ENCODE measurements at places on chromosomes 5 and 9. TPM values are rescaled to one million over a fixed set of nuclear protein-coding genes. Genes with fewer than 3 reads are reported as not detected.

The PLAC8L1 gene
- total RNA-seq = not detected

GRCh38 chr5:151039665-151040064 lies 19.3 kb downstream of the GPX3 start:
- no peak for DNase-seq

GRCh38 chr5:17180864-17181723 lies 36.3 kb upstream of the BASP1 start:
- DNase-seq = peak; percentile 67

GRCh38 chr5:19322716-19323485 lies 665.1 kb downstream of the CDH18 start:
- DNase-seq = no peak

- no peak for DNase-seq
These were observed 717.0 kb upstream of the WWC1 start for GRCh38 chr5:167574464-167574863.
